ENCODE measurements at places on chromosomes 7 and 10.
A peak's percentile ranks its signal among the peaks of the same experiment; 100 is the strongest.

- DNase-seq = no peak
Measured at GRCh38 chr10:74167443-74167842, 16.4 kb downstream of the ADK start.

DNA sequence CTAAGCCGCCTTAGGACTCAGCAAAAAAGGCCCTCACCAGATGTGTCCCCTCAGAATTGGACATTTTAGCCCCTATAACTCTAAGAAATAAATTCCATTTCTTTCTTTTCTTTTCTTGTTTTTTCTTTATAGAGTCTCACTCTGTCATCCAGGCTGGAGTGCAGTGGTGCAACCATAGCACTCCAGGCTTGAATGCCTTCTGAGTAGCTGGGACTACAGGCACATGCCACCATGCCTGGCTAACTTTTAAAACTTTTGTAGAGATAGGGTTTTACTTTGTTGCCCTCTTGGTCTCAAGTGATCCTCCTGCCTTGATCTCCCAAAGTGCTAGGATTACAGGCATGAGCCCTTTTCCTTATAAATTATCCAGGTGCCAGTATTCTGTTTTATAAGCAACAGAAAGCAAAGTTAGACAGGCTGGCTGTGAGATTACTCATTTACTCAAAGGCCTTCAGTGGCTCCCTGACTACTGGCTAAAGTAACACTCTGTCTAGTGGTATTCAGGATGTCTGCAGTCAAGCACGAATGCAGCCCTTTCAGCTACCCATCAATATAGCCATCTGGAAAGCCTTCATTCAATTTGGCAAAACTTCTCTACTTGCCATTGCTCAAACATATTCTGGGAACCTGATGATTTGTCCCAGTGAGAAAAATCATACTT is 128.6 kb downstream of the ICA1 start:
- DNase-seq = no peak

DNA sequence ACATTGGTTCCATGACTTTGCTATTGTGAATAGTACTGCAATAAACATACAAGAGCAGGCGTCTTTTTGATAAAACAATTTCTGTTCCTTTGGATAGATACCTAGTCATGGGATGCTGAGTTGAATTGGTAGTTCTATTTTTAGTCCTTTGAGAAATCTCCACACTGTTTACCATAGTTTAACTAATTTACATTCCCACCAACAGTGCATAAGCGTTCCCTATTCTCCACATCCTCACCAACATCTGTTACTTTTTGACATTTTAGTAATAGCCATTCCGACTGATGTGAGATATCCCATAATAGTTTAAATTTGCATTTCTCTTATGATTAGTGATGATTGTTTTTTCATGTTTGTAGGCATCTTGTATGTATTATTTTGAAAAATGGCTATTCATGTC is 707.0 kb downstream of the SORCS1 start:
- no peak for DNase-seq

- no peak for DNase-seq
Measured at GRCh38 chr10:32205670-32206069, 141.3 kb downstream of the EPC1 start.

DNA sequence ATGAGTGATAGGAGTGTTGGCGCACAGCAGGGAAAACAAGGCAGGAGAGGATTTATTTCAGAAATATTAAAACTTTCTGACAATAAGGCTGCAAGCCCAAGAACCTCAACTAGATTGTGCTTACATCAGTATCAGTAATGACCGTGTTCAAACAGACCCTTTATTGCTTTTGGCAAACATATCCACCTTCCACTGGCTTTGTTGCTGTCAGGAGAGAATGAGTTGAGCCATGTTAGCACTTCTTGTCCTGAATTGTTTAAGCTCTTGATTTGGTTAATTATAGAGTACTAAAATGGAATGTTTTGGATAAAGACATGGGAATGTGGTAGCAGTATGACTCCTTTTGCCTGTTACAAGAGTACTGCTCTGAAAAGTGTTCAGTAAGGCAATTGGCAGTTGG is 3.8 kb downstream of the AHCYL2 start:
- DNase-seq = no peak

DNA sequence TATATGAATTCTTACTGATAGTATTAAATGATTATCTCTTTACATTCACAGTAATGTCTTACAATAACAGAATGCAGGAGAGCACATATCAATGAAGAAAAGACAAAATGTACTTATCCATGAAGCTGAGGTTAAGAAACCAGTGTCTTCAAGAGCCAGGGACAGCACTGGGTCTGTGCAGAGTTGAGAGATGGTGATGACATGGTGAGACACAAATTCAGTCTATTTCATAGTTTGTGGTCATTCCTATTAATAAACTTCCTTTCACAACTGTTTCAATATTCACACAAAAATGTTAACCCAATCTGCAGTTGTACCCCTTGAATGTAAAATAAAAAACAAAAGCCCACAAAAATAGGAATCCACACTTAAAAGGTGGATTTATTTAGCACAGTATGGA is 5.3 kb upstream of the MAGI2 start:
- DNase-seq = no peak

- DNase-seq = no peak
Measured at GRCh38 chr7:140084972-140085371, 22.2 kb upstream of the PARP12 start.

- DNase-seq = no peak
Measured at GRCh38 chr10:98487649-98488048, 40.9 kb upstream of the HPS1 start.

DNA sequence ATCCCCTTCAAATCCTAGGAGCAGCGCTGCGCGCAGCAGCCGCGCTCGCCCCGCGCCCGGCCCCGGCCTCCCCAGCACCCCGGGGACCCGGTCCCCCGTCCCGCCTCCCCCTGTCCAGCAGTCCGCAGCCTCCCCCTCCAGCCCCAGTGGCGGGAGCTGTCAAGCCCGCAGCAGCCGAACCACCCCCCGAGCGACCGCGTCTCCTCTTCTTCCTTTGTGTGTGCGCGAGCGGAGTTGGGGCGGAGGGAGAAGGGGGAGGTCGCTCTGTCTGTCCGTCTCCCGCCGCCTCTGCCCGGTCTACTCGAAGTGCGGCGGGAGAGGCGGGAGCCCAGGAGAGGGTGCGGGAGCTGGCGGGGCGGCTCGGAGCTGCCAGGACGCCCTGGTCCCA is 375 bp upstream of the CHN2 start:
- peak; percentile 39 for DNase-seq

DNA sequence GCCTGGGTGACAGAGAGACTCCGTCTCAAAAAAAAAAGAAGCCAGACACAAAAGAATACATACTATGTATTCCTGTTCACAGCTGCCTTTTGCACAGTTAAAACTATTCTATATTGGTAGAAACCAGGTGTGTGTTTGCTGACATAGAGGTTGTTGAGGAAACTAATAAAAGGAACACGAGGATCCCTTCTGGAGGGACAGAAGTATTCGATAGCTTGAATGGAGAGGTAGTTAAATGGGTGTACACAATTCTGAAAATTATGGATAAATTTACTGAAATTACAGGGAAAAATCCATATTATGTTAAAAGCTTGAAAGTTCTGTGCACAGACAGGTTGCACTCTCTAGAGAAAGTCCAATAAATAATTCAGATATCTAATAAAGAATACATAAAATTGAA is 71.5 kb downstream of the CUBN start:
- DNase-seq = no peak

- no peak for DNase-seq
Measured at GRCh38 chr7:27686315-27686714, 23.6 kb upstream of the HIBADH start.

GRCh38 chr7:148151778-148152177 is 438.8 kb upstream of the C7orf33 start:
- DNase-seq = no peak

DNA sequence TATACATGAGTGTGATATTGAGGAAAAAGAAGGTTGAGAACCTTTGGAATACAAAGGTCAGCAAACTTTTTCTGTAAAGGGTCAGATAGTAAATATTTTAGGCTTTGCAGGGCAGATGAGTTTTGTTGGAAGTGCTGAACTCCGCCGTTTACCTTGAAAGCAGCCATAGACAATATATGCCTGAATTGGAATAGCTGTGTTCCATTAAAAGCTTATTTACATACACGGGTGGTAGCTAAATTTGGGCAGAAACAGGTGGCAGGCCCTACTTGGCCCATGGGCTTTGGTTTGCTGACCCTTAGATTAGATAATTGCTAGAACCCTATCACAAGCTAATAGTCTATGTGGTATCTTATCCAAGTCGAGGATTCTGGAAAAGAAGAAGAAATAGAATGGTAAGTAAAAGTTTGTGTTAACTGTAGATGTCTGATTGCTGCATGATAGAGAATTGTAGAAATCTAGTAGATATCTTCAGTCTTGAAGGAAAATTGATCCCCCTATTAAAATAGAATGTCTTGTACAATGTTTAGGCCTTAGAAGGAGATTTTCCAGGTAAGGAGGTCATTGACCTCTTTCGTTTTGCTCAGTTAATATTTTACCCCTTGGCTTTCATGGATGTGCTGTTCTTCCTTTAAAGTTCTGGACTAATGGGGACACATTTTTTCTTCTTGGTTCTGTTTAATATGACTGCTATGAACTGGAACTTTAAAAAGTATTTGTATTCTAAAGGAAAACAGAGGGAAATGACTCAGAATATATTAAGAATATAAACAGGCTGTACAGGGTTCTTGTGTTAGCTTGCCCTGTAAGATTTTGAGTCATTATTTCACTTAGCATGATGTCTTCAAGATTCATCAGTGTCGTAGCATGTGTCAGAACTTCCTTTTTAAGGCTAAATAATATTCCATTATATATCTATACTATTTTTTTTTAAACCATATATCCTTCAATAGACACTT is 8.0 kb downstream of the RBM33 start:
- no peak for DNase-seq

DNA sequence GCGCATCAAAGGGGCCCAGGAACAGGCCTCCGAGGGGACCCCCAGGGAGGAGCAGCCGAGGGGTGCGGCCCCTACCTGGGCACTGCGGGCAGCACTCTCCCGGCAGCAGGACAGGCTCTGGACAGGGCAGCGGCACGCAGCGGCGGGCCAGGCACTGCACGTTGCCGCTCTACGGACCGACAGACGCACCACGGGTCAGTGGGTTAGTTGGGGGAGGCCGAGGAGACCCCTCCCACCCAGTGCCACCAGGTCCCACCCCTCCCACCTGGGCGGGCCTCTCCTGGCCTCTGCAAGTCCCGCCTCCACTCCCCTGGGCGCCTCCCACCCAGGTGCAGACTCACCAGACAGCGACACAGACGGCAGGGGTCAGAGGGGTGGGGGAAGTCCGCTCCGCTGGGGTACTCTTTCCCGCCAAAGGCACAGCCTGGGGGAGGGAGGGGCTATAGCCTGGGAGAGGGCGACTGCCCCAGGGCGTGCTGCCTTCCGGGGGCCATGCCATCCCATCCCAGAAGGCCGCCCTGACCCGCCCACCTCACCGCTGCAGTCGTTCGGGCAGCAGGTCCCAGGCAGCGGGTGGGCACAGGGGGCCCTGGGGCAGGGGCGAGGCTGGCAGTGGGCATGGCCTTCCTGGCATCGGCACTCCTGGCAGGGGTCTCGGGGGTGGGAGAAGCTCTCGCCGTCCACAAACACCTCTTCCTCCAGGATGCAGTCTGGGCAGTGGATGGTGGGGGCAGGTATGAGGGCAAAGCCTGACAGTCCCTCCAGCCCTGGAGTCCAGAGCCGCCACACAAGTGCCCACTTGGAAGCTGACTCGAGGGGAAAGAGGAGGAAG is 19.2 kb downstream of the KCP start:
- peak; percentile 33 for DNase-seq

- peak; percentile 53 for DNase-seq
Measured at GRCh38 chr7:114416129-114416990, 1.7 kb downstream of the FOXP2 start.

- no peak for DNase-seq
Measured at GRCh38 chr7:42253316-42253715, 16.3 kb upstream of the GLI3 start.

DNA sequence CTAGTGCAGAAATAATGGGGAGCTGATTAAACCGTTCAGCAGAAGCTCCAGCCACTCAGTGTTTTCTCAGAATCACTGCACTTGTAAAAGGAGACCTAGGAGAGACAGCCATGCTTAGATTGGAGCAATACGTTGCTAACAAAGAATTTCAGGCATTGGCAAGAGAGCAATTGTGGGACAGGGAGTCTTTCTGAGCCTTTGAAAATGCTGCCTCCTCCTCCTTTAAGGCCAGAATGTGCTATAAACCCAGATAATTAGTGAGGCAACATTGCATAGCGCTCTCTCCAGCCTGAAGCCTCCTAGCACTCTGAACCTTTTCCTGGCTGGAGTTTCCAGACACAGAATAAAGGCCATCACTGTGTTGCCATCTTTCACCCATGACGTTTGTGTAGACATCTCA is 18.5 kb upstream of the PTPRN2 start:
- no peak for DNase-seq

DNA sequence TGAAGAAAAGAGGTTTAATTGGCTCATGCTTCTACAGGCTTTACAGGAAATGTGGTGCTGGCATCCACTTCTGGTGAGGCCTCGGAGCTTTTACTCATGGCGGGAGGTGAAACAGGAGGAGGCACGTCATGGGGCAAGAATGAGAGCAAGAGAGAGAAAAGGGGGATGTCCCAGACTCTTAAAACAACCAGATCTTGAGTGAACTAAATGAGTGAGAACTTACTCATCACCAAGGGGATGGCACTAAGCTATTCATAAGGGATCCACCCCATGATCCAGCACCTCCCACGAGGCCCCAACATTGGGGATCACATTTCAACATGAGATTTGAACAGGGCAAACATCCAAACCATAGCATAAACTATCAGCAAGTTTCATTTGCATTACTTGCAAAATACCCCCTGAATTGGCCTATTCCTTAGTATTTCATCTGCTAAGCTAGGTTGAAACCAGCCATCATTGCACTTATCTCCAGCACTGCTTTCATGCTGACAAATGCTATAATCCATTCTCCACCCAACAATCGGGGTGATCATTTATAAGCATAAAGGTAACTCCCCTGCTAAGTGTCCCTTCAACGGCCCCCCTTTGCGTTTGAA is 179.0 kb downstream of the NOC3L start:
- DNase-seq = no peak

DNA sequence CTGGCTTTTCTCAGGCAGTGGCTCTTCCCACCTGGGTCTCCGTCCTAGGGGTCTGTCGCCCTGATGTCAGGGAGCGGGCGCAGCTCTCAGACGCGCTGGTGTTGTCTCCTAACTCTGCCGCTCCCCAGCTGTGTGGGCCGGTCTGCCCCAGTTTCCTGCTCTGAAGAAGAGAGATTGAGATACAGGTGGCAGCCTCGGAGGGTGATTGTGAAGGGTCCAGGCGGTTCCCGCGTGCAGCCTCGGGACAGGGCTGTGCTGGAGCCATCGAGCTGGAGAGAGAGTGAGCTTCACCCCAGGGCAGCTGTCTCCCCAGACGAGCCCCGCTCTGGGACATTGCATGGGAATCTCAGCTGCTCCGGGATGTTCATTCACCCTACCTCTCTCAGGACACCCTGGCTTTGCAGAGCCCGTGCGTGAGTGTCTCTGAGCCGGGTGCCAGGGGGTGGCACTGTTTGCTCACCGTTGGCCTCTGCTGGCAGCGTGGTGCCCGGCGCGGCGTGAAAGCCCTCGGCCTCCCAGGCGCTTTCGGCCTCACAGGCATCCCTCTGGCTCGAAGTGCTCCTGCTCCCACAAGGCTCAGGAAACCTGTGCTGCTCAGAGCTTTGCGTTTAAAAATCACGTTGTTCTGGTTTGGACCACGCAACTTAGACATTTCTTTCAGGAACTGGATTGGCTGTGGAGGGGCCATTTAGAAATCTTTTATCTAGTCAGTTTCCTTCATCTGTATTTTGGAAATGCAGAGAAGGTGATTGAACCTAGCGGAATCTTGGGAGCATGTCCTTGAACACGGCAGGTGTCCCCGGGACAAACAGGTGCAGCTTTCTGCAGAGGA is 33.8 kb upstream of the ZFAND2A start:
- DNase-seq = peak; percentile 73

All from NCI-H2171 treated with DMSO at 0.1 percent for 48 hours (cell line).